ENCODE measurements at places on chromosomes 7 and 10. TPM values are rescaled to one million over a fixed set of nuclear protein-coding genes. Genes with fewer than 3 reads are reported as not detected.

SYT15B gene
- total RNA-seq: 12.5 TPM

- no peak for DNase-seq
Observed at GRCh38 chr10:115065801-115066200, 27.4 kb upstream of the ATRNL1 start.

DNA sequence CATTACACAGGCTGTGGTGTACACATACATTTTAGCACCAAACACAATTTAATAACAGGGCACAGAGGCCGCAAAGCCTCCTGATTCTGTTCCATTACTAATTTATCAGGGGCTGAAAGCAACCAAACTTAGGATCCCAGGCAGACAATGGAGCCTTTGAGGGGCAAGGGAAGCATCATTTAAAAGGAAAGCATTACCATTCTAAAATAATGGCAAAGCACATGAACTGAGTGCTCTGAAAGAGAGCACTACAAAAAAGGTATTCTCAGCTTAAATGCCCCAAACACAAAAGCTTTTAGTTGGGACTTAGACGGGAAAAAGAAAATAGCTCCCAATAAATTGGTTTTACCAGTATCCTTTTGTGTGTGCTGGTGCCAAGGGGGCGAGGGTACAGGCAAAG lies 282.0 kb upstream of the ETV1 start:
- no peak for DNase-seq

FAM237B gene
- total RNA-seq: not detected

DNA sequence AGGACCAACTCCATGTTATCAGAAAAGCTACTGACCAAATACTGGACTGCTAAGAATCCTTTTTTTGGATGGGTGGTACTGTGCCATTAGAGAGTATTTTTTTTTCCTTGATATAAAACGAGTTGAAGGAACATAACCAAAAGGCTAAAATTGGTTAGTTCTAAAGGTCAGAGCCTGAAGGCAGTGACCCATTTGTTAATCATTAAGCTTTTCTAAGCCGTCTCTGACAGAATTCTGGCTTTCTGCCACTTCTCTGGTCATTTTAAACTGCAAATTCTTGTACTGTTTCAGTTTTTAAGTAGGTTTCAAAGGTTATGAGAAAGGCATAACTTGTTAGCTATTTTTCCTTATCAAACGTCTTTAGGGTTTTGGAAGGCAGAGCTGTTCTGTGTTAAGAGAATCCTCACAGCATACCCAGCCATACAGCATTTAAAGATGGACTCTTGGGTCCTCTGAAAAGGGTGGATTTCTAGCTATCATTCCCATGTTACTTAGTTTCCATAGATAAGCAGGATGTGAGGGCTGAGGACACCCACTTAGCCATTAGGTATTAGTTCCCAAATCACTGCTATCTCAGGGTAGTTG lies 196.8 kb downstream of the RNLS start:
- DNase-seq: no peak

GRCh38 chr10:103547391-103547946 lies 54.0 kb downstream of the NEURL1 start:
- no peak for DNase-seq

- DNase-seq: no peak
Observed at GRCh38 chr10:123788981-123789380, 102.6 kb downstream of the CPXM2 start.

POLR3A gene
- 12.6 TPM for total RNA-seq

- peak; percentile 68 for DNase-seq
Observed at GRCh38 chr10:123890226-123890625, 1.4 kb downstream of the CPXM2 start.

DNA sequence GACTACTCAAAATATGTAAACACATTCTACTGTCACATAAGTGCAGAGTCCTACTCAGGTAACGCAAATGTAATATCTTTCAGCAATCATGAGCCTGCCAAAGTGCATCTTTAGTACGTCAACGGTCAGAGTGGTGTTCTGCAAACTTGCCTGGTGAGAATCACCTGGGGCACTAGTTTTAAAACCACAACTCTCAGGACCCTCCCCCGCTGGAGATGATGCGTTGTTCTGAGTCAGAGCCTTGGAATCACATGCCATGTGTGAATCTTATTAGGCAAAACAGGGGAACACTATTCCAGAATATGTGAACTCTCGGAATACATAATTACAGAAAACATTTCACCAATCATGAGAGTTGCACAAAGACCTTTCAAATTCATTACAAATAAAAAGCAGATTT lies 115.7 kb downstream of the TPK1 start:
- no peak for DNase-seq

GRCh38 chr10:101284744-101285463 lies 55.6 kb upstream of the LBX1 start:
- no peak for DNase-seq

- no peak for DNase-seq
Observed at GRCh38 chr10:25573316-25573715, 360.7 kb upstream of the MYO3A start.

All from sciatic nerve (tissue), 2 donors.